ENCODE measurements at places on chromosomes 5 and 9.

DNA sequence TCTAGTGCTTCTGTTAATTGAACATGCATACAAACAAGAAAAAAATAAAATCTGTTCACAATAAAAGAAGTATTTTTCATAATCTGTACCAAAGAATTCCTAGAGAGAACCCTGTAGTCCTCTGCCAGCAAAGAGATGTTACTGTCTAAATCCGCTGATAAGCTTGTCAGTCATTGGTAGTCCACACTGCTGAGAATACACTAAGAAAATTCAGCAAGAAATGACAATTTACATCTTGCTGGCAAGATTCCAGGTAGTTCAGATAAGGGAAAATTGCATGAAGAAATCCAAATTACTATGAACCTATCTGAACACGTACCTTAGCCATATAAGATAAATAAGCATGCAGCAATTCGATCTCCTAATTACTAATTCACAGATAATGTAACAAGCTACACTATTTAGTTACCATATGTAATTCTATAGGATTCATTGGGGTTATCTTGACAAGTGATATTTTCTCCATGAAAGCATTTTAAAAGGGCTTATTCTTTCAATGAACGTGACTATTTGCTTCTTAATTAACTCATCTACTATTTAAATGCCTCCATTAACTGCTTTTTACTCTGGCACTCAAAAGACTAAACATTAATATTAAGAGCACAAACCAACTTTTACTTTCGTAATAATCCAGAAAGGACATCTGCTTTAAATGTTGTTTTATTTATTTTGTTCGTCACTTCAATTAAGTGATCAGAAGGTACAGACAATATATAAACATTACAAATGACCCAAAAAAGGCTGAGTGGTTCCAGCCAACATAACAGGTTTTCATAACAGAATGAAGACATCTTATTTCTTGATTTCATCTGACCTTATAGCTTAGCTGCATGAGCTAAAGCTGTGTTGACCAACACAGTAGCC is 9.7 kb downstream of the MPDZ start:
- no peak for DNase-seq

DNA sequence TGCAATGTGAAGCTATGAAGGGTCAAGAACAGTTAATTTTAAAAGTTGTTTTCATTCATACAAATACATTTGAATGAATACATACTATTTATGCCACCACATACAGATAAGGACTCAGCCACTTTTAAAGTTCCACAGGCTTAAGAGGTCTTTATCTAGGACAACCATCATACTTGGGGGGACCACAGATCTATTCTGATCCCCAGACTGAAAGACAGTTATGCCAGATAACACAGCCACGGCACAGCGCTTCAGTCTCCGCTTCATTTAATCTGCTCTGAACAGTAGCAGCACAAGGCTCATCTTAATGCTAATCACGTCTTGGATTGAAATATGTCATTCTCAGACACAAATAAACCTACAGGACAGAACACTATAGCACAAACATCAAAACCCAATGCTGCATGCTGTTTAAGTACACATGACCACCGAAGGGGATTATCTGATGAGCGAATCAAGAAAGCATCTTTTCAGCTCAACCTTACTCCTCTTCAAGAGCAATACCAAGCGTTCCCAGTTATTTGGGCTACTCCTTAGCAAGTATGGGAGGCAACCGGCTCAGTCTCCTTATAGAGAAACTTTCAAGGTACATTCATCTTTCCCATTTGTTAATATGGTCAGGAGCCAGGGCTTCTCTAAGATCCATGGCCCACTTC is 33.3 kb downstream of the PUM3 start:
- DNase-seq, result no peak

GRCh38 chr5:10445352-10445751 is 3.7 kb downstream of the ROPN1L start:
- peak; percentile 42 for DNase-seq

- no peak for DNase-seq
These were observed 14.0 kb downstream of the SLC6A3 start for GRCh38 chr5:1431021-1431811.

DNA sequence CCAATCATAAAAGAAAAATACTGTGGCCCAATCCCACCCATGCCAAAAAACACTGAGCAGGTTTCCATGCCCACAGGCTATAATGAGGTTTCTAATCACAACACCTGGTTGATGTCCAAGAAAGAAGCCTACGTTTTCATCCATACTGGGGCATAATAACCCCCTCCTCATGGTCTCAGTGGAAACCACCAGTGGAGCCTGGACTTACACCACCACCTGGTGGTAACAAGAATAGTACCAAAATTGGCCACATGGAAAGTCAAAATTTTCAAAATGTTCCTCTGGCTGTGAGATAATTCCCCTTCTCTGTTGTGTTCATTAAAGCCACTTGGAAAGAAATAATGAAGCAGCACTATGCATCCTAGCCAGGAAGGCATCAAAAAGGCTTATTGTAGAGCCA is 687.3 kb upstream of the ST8SIA4 start:
- no peak for DNase-seq

DNA sequence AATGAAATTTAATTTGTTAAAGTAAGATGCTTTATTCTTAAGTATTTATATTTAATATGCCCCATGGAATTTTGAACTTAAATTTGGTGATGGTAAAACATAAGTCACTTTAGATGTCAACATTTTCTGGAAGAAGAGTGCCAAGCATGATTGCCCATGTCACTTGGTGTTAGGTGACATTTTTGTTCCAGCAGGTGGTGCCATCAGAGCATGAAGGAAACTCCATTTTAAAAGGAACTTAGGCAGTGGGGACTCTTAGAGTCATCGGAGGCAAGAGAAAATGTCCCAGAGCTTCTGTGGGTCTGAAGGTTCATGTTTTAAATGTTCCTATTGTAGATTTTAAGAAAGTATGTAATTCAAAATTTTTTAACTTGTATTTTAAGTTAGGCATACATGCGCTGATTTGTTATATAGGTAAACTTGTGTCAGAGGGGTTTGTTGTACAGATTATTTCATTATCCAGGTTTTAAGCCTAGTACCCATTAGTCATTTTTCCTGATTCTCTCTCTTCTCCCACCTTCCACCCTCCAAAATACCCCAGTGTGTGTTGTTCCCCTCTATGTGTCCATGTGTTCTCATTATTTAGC is 789.3 kb downstream of the SEMA5A start:
- no peak for DNase-seq

- no peak for DNase-seq
These were observed 300.3 kb downstream of the EFNA5 start for GRCh38 chr5:107370396-107370968.

DNA sequence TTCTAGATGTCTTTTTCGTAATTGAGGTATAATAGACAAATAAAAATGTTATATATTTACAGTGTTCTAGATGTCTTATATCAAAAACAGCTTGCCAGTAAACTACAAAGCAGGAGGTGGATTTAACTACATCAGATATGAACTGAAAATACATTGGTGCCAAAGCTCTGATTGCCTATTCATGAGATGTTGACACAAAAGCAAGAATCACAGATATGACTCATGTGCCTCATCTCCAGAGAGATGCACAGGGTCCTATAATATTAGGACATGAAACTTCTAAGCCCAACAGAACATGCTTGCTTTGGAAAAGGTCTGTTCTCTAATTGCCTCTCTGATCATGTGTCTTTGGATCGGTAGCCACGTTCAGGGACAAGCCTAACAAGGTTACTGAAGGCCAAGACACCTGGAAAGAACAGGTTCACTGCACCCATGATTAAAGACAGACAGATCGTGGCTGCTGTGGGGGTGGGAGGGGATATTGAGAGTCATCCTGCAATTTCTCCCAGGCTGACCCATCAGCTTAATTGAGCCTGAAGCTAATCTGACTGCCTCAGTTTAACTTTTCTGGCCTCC is 16.8 kb downstream of the ABCA1 start:
- DNase-seq, result no peak

GRCh38 chr9:19809422-19810269 is 20.8 kb upstream of the SLC24A2 start:
- no peak for DNase-seq

DNA sequence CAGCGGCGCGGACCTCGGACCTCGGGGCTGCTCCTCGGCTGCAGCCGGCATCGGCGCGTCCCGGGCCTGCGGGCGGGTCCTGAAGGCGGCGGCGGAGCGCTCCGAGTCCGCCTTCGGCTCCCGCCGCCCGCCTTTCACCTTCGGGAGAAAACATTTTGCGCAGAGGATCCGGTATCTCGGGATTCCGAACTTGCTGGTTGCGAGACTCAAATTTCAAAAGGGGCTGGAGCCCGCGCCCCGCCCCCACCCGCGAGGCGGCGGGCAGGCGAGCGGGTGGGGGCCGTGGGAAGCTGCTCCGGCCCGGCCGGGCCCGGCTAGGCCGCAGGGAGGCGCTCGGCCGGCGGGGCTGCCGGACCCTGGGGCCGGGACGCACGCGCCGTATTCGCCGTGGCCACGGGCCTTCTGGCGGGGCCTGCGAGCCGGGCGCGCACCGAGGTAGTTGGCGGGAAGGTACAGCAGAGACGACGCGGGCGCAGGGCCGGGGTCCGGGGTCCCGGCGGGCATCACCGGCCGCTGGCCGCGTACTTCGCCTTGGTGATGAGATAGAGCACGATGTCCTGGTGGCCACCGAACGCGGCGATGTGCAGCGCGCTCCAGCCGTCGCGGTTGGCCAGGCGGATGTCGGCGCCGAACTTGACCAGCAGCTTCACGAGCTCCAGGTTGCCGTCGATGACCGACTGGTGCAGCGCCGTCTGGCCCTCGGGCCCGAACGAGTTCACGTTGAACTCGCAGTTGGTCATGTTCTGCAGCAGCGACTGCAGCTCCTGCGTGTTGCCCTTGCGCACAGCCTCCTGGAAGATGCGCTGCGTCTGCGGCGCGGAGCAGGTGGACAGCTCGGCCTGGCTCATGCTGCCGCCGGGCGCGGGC is 757 bp downstream of the NRARP start:
- DNase-seq, result no peak

GRCh38 chr9:88826181-88826580 is 165.1 kb upstream of the S1PR3 start:
- no peak for DNase-seq

DNA sequence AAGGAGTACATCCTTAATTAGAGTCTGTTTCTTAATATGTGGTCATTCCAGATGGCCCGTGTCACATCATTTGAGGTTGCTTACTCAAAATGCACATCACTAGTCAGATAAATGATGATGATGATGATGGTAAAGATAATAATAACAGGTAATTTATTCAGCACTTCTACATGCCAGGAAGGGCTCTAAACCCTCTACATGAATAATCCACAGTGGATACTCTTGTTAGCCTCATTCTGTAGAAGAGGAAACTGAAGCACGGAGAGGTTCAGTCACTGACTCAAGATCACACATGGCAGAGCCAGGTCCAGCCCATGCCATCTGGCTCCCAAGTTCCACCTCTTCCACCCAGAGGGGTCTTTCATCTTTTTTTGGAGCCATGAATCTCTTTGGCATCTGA is 11.7 kb downstream of the SH3PXD2B start:
- DNase-seq, result no peak

DNA sequence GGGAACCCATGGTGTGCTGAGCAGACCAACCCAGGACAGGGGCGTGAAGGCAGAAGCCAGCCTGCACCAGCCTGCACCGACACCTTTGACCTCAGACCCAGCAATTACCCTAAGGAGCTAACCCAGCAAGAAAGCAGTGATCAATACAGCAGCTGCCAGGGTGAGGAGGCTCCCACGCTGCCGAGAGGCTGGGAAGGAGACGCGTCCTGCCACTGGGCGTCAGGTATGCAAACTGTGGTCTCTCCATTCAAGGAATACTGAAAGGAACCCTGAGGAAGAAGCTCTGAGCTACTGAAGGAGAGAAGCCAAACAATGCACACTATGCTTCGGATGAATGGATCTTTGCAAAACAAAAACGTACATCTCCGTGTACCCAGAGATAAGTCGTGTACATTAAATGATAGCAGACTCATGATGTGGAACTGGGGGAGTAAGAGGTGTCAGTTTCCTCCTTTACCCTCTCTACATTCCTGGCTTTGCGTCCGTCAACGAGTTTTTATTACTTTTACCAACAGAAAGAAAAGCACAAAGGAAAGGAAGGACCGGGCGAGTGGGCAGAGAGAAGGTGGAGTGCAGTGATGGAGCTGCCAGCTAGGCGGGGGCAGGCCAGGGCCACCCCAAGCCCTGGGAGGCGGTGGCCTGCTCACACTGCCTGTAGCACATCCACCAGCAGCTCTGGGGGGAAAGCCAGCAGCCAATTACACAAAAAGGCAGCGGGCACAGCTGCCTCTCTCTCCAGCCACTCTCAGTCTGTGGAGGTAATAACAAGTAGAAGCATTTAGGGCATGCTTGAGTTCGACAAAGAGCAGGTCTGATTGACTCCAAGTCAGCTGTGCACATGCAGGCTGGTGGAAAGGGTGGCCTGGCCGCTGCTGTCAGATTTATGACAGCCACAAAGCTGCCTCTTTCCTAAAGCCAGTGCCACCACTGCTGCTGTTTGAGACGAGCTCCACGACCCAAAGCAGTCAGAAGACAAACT is 29.3 kb downstream of the RASGEF1C start:
- DNase-seq, result no peak

GRCh38 chr9:93050231-93050630 is 8.3 kb upstream of the SUSD3 start:
- DNase-seq, result no peak

DNA sequence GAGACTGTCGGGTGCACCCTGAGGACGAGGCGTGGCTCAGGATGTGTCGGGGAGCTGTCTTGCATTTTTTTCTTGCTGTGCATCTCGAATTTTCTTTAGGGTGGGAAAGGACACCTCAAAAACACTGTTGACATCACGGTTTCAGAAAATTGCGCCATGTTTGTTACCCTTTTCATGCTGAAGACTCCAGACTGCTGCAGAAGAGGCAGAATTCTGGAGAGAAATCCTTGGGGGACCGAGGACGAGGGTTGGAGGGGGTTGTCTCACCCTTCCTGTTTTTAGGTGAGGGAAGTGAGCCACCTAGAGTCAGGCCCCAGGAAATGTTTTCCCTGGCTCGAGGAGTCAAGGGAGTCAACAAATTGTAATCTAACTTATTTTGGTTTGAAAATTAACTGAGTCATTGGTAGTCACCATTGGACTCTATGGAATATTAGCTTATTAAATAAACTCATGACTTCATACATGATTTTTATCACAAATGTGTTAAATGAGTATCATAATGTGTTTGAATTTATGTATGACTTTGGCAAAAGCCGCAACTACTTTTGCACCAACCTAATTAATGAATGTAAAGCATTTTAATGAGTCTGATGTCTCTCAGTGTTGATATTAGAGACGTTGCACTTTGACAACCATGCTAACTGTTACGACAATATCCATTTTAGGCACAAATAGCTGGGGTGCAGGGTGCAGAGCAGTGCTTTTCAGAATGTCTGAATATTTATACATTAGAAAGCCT is 724 bp upstream of the LYSMD3 start:
- peak; percentile 84 for DNase-seq

DNA sequence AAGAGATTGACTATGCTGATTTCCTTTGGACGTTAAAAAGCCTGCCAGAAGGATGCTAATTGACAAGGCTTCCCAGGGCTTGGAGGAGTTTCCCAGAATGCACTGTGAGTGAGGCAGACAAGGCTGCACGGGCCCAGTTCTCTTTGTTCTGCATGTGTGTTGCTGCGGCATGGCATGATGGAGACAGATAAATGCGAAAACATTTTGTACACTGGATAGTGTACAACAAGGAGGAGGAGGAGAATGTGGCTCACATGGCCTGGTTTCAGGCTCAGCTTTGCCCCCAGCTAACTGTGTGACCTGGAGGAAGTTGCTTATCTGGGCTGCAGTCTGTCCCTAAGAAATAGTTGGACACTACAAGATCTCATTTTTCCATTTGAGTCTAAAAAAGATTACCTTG is 135.5 kb upstream of the CPEB4 start:
- no peak for DNase-seq
